Activated naive CD8-positive, alpha-beta T cell treated with anti-CD3 and anti-CD28 coated beads, Interleukin-2, amount 50 U/mL, for 16 hours (primary cell): ENCODE measurements at places on chromosomes 4 and X.

GRCh38 chr4:87188932-87189331 lies 31.5 kb downstream of the KLHL8 start:
- DNase-seq: no peak

DNA sequence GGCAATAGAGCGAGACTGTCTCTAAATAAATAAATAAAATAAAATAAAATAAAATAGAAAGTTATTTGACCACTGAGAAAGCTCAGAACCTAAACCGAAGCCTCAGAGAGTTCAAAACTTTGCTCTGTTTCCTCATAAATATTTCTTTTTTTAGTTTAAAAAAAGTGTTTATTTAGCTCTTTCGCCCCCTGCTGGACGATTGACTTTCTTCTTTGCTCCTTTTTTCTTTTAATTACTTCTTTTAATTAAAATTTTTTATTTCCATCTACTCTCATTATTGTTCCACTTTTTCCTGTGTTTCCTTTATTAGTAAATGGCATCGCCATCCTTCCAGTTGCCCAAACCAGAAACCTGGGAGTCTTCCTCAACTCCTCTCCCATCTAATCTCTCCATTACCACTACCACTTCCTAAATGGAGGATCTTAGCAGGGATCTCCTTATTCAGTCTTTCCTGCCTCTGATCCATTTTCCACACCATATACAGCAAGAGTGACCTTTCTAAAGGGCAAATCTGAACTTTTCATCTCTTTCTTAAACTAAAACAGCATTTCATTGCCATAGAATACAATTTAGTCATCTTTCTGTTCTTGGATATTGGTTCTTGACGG lies 728 bp upstream of the IL13RA2 start:
- no peak for DNase-seq

DNA sequence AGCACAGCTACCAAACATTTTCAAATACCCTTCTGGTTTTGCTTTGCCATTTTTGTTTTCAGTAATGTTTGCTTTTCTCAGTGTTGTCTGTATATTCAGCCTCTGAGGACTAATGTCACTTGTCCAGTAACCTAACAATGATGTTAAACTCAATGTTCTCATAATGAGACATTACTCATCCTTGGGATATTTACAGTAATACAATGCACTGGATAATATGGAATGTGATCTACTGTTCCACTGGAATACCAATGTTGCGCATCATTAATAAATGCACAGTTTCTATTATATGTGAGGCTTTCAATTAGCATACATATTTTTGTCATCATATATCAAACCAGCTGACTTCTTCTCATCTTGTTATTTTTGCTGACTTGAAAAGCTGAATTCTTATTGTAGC lies 259.1 kb downstream of the SH2D1A start:
- no peak for DNase-seq

- no peak for DNase-seq
Measured at GRCh38 chr4:37561803-37562207, 124.4 kb downstream of the RELL1 start.
